NCI-H2227 treated with DMSO at 0.1 percent for 48 hours (cell line): ENCODE measurements at places on chromosomes 11 and 22.

GRCh38 chr22:35930933-35931332 is 97.7 kb downstream of the RBFOX2 start:
- no peak for DNase-seq

DNA sequence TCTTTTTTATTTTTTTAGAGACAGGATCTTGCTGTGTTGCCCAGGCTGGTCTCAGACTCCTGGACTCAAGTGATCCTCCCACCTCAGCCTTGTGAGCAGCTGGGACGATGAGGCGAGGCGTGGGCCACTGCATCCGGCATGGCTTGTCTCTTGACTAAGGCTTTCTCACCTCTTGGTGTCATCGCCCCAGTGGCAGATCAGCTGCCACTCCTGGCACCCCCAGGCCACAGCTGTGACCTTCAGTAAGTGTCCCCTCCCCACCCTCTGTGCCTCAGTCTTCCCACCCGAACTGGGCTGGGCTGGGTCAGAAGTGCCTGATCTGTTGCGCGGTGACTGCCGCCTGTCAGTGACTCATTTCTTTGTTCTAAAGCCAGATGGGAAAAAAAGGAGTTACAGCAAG is 3.6 kb downstream of the SYNGR1 start:
- DNase-seq, result no peak

DNA sequence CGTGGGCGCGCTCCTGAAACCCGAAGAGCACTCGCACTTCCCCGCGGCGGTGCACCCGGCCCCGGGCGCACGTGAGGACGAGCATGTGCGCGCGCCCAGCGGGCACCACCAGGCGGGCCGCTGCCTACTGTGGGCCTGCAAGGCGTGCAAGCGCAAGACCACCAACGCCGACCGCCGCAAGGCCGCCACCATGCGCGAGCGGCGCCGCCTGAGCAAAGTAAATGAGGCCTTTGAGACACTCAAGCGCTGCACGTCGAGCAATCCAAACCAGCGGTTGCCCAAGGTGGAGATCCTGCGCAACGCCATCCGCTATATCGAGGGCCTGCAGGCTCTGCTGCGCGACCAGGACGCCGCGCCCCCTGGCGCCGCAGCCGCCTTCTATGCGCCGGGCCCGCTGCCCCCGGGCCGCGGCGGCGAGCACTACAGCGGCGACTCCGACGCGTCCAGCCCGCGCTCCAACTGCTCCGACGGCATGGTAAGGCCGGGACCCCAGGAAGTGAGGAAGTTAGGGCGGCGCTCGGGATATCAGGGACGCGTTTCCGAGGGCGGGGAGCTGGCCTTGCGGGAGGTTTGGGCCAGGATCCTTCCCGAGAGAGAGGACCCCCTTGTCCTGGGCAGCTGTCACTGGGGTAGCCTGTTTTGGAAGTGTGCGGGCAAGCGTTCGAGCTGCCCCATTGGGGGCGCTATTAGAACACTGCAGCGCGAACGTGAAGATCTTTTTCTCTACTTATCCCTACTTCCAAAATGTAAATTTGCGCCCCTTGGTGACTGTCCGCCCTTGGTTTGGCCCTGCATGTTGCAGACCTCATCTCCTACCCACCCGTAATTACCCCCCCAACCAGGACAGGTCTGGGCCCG is 796 bp downstream of the MYOD1 start:
- DNase-seq, result peak; percentile 17

DNA sequence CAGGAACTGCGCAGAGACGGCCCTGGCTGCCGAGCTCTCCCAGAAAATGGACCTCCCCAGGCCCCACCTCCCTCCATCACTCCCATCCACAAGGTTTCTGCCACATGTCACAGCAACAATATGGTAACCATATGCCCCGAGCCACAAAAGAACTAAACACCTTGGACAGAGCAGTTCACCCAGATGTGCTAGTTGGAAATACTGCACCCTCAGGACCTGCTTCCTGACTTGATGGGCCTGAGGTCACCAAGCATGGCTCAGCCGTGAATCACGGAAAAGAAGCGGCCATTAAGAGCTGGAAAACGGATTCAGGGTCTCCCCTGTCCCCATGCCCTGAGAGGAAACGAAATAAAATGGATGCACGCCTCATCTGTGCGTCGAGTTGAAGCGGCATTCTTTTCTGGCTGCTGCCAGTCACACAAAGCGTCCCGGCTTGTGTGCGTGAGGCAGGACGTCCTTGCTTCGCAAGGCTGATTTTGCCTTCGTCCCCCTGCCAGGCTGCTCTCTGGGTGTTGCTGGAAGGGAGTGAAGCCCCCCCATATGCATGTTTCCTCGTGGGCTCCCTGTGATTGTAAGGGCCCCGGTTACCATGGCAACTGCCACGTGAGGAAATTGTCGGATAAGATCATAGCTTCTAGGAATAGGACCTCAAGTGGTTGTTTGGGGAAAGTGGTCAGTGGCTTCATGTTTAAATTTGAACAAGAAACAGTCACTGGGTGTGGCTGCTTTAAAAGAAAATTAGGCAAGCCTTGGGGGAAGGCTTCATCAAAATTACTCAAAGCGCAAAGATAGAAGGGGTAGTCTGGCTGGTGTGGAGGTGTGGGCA is 51.7 kb downstream of the FLI1 start:
- DNase-seq, result no peak

- no peak for DNase-seq
These were observed 156.4 kb upstream of the NARS2 start for GRCh38 chr11:78731027-78731426.

- DNase-seq, result no peak
These were observed 44.8 kb downstream of the FDX1 start for GRCh38 chr11:110474578-110474977.

DNA sequence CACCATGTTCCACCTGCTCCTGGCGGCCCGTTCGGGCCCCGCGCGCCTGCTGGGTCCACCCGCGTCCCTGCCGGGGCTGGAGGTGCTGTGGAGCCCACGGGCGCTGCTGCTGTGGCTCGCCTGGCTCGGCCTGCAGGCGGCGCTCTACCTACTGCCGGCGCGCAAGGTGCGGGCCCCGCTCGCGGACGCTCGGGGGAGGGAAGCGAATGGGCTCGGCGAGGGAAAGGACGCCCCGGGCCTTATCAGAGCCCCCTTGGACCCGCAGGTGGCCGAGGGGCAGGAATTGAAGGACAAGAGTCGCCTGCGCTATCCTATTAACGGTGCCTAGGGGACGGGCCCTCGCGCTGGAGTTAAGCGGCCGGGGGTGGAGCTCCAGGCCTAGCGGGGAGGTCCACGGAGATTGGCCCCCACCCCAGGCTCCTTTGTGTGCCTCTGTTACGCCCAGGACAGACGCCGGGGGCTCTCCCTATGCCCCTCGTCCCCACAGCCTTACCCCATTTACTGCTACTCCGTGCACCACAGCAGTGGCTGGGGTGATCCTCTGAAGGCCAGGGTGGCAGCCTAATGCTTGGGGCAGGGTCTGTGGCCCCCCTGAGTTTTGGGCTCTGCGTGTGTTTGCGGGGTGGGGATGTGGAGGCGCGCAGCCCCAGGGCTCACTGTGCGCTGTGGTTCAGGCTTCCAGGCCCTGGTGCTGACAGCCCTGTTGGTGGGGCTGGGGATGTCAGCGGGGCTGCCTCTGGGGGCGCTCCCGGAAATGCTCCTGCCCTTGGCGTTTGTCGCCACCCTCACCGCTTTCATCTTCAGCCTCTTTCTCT is 1.1 kb downstream of the TM7SF2 start:
- DNase-seq, result peak; percentile 19

GRCh38 chr11:75562048-75562835 is at the start of gene SERPINH1:
TSS of gene SERPINH1 (plus strand) at chr11:75562253. CDS start at chr11:75566350, 4,097 bp downstream.
- peak; percentile 79 for DNase-seq
